ENCODE measurements at places on chromosomes 3 and 15. TPM values are rescaled to one million over a fixed set of nuclear protein-coding genes. Genes with fewer than 3 reads are reported as not detected.
A peak's percentile ranks its signal among the peaks of the same experiment; 100 is the strongest.

DNA sequence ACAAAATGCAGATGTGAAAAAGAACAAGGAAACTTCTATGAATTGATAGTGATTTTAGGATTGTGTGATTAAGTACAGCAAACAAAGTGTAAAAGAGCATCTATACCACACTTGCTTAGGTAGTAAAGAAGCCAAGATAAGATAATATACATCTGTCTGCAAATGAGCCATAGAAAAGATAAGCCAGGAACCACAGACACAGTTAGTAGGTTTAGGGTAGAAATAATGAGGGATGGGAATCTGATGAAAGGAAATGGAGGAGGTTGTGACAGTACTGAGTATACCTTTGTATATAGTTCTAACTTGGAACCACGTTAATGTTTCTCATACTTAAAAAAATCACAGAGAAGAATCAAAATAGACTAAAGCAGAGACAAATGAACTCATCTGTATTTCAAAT lies 54.0 kb downstream of the TCF12 start:
- H3K4me3 ChIP-seq, result no peak overlapping the region
- no peak overlapping the region for H3K27ac ChIP-seq
- no peaks in the 10 kb centered on the region for H3K27me3 ChIP-seq
- no peaks in the 10 kb centered on the region for H3K36me3 ChIP-seq
- H3K4me1 ChIP-seq, result peaks cover 2% of the 10 kb centered on the region

DNA sequence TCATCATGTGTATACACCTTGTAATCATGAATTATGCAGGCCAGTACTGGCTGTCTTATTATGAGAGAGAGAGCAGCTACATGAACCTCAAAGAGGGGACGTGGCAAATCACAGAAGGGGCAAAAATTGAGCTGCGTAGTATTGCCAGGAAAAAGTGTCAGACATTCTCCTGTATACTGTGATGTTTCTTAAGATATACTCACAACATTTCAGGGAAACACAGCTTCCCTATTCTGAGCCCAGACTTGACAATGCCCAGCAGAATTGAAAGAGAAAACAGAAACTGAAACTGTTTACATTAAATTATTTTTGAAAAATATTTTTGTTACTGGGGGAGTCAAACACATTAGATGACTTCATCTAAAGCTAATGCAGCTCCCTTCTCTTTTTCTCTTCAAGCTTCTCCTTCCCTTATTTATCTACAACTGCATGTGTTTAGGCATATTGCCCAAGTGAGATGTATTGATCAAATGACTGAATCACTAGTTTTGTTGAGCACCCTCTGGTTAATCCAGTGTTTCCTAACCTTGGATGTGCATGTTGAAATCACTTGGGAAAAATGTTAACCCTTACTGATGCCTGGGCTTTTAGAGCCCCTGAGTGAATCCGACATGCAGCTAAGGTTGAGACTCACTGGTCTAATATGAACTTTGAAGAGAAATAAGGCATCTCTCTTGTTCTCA lies 39.5 kb downstream of the CADPS start:
- no peaks in the 10 kb centered on the region for H3K27me3 ChIP-seq
- H3K4me1 ChIP-seq, result no peaks in the 10 kb centered on the region
- no peak overlapping the region for H3K27ac ChIP-seq
- H3K4me3 ChIP-seq, result no peak overlapping the region
- no peak for DNase-seq

DNA sequence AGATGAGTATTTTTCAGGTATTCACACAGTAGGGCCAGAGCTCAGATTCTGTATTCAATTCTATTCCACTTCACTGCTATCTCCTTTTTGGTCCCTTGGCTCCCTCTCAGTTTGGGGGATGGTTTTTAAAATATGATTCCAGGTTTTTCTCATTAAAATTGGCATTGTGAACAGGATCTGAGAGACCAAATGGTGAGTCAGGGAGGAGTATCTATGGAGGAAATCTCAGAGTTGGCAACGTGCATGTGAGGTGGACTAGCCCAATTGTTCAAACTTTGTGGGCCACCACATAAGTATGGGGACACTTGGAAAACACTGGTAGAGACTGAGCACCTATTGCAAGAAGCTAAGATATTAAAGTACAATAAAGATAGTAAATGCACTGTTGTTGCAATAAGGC lies 53.9 kb upstream of the TTC14 start:
- H3K4me3 ChIP-seq, result no peak overlapping the region
- H3K27ac ChIP-seq, result no peak overlapping the region
- no peaks in the 10 kb centered on the region for H3K27me3 ChIP-seq
- no peak for DNase-seq
- H3K36me3 ChIP-seq, result no peaks in the 10 kb centered on the region

GRCh38 chr15:56732135-56732885 lies 999 bp downstream of the ZNF280D start:
- H3K4me3 ChIP-seq, result peak overlapping the region; percentile 57
- no peaks in the 10 kb centered on the region for H3K36me3 ChIP-seq
- peaks cover 51% of the 10 kb centered on the region for H3K4me1 ChIP-seq
- H3K27me3 ChIP-seq, result no peaks in the 10 kb centered on the region

DNA sequence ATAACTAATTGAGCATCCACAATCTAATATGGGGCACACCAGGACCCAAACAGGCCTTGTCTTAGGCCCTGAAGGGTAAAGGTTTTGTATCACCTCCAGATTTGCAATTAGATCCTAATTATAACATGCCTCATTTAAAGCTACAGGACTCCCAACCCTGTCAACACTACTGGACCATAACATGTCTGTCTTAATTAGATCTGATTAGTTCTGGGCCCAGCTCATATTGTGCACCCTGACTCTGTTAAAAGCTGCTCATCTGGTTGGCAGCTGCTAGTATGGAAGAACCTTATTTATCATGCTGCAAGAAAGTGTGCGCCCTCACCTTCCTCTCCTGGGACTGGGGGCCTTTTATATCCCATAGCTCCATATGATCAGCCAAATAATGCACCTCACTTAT lies 457.8 kb downstream of the ROBO1 start:
- DNase-seq, result no peak
- no peak overlapping the region for H3K27ac ChIP-seq
- no peaks in the 10 kb centered on the region for H3K4me1 ChIP-seq
- no peaks in the 10 kb centered on the region for H3K36me3 ChIP-seq

- no peaks in the 10 kb centered on the region for H3K36me3 ChIP-seq
- no peaks in the 10 kb centered on the region for H3K27me3 ChIP-seq
- DNase-seq, result no peak
- H3K4me1 ChIP-seq, result no peaks in the 10 kb centered on the region
Measured at GRCh38 chr3:117892431-117892841, 1142.2 kb downstream of the IGSF11 start.

- peaks cover 32% of the 10 kb centered on the region for H3K4me1 ChIP-seq
- H3K27ac ChIP-seq, result no peak overlapping the region
Measured at GRCh38 chr15:92079647-92080255, 226.2 kb downstream of the SLCO3A1 start.

DNA sequence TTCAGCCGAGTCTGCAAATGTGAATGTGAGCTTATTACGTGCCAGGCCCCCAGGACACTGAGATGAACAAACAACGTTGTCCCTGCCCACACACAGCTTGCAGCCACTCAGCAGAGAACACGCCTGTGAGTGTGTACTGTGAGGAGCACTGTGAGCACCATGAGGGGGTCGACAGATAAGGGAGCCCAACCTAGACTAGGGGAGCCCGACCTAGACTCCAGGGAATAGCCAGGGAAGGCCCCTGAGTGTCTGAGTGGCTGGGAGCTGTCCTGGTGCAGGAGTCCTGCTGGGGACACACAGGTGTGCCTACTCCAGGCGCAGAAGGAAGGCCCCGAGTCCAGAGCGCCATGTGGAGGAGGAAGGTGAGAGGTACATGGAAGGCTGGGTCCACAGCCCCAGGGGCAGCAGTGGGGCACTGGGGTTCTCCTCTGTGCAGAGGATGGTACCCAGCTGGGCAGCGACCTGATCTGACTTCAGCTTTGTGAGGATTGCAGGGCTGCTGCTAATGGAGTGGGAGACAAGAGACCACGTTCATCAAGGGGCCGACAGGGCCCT lies 36.5 kb downstream of the MGLL start:
- H3K4me3 ChIP-seq, result no peak overlapping the region
- no peaks in the 10 kb centered on the region for H3K27me3 ChIP-seq
- H3K4me1 ChIP-seq, result peaks cover 50% of the 10 kb centered on the region
- peak overlapping the region; percentile 9 for H3K27ac ChIP-seq
- no peak for DNase-seq

GRCh38 chr3:148500881-148501280 lies 196.8 kb upstream of the AGTR1 start:
- no peaks in the 10 kb centered on the region for H3K36me3 ChIP-seq
- H3K4me3 ChIP-seq, result no peak overlapping the region
- DNase-seq, result no peak
- no peak overlapping the region for H3K27ac ChIP-seq
- no peaks in the 10 kb centered on the region for H3K27me3 ChIP-seq

DNA sequence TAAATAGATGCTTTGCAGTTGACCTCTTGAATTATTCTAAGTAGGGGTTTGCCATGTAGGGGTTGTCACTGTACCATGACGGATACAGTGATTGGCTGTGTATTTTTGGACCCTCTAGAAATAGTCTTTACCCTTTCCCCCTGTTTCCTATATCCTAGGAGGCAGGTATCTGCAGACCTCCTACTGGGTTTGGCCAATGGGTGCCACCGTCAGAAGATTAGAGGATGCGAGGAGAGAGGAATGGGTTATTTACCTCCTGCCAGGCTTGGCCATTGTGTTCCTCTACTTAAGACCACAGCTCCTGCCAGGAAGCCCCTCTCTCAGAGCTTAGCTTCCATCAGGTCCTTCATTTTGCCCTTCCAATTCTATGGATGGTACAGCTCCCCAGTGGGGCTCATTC lies 40.2 kb upstream of the CLRN1 start:
- H3K27ac ChIP-seq, result no peak overlapping the region
- H3K36me3 ChIP-seq, result no peaks in the 10 kb centered on the region
- no peak overlapping the region for H3K4me3 ChIP-seq
- H3K4me1 ChIP-seq, result no peaks in the 10 kb centered on the region

DNA sequence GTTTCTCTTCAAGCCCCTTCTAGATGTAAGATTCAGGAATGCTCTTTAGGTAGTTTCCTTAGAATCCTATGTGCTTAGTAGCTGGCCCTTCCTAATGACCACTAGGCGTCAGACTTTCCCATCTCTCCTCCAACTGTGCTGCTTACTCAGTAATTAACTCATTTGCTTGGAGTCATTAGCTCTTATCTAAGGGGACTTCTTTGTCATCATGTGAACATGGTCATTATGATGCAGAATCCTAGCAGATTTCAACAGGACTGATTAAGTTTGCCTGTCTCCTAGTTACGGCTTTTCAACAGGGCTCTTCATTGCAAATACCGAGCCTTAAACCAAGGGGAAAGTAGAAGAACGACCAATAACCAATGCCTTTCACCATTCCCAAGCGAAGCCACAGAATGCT lies 46.4 kb downstream of the GJD2 start:
- no peaks in the 10 kb centered on the region for H3K36me3 ChIP-seq
- H3K4me3 ChIP-seq, result no peak overlapping the region

DNA sequence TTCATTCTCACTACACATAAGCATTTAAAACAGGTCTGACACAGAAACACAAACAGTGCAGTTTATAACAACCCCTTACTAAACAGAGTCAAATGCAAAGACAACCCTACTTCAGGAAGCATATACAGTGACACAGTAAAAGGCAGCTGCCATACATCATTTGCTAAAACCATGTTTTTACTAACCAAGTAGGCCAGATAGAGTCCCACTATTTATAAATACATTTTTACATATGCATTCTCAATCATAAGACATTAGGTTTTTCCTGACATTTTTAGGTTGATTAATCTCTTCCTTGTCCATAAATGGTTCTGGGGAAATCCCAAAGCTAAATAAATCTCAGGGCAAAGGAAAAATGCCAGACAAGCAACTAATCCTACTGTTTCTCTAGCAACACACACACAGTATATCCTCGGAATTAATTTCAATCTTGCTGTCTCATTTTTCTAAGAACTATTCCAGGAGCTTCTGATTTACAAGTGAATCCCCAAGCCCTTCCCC lies 39.0 kb downstream of the CHAC1 start:
- H3K4me1 ChIP-seq, result no peaks in the 10 kb centered on the region
- H3K27ac ChIP-seq, result no peak overlapping the region
- DNase-seq, result no peak
- H3K36me3 ChIP-seq, result peaks cover 90% of the 10 kb centered on the region

DNA sequence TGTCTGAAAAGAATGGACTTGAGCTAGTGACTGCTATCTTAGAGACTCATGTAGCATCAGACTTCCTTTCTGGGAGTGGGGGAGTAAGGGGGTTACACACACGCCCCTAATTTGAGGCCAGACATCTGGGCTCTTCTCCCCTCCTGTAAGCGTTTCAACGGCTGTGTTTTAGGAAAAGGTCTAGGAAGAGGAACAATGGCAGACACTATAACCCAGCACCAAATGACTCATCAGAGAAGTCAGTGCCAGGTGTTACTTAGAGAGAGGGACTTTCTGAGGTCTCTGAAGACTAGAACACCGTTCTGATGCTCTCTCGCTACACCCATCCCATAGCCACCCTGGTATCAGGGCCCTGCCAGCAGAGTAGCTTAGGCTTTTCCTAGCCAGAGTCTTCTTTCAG lies 65.5 kb downstream of the SSUH2 start:
- peaks cover 3% of the 10 kb centered on the region for H3K4me1 ChIP-seq
- no peak for DNase-seq
- H3K27me3 ChIP-seq, result no peaks in the 10 kb centered on the region
- no peak overlapping the region for H3K4me3 ChIP-seq

DNA sequence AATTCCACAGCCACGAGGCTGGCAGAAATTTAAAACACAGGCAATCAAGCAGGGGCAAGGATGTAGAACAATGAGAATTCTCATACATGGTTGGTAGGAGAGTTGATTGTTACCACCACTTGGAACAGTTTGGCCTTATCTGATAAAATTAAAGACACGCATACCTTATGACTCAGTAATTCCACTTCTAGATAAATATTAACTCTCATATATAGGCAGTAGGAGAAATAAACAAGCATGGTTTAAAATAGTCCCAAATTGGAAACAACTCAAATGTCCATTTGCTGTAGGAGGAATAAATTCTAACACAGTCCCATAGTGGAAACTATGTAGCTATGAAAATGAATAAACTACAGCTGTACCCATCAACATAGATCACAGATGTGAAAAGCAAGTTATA lies 42.3 kb upstream of the USP3 start:
- H3K36me3 ChIP-seq, result no peaks in the 10 kb centered on the region
- DNase-seq, result no peak
- no peak overlapping the region for H3K27ac ChIP-seq
- no peaks in the 10 kb centered on the region for H3K27me3 ChIP-seq

Gene CKMT1B
- 3.7 TPM for total RNA-seq

Gene STXBP5L
- not detected for total RNA-seq

Gene CPN2
- total RNA-seq, result not detected

Gene TSEN2
- 8.1 TPM for total RNA-seq

Gene CLDN11
- 12.4 TPM for total RNA-seq

Gene PP2D1
- total RNA-seq, result not detected
